ENCODE measurements at places on chromosomes 5 and 9.

GRCh38 chr9:119853126-119853525 lies 483.9 kb upstream of the BRINP1 start:
- no peak for DNase-seq

- no peak for DNase-seq
These were observed 157.6 kb upstream of the TBC1D2 start for GRCh38 chr9:98413084-98413483.

DNA sequence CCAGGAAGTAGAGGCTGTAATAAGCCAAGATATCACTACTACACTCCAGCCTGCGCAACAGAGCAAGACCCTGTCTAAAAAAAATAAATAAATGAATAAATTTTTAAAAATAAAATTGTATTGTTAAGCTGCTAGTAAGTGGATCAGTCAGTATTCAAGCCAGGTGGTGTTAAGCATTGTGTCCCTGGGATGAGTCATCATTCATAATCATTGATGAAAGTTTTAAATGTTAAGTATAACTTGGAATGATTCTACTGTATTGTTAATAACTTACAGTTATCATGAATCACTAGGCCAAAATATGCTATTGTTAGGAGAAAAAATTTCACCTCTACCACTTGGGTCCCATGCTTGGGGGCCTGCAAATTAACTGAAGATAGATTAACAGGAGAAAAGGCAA lies 38.2 kb downstream of the MED10 start:
- DNase-seq: no peak

DNA sequence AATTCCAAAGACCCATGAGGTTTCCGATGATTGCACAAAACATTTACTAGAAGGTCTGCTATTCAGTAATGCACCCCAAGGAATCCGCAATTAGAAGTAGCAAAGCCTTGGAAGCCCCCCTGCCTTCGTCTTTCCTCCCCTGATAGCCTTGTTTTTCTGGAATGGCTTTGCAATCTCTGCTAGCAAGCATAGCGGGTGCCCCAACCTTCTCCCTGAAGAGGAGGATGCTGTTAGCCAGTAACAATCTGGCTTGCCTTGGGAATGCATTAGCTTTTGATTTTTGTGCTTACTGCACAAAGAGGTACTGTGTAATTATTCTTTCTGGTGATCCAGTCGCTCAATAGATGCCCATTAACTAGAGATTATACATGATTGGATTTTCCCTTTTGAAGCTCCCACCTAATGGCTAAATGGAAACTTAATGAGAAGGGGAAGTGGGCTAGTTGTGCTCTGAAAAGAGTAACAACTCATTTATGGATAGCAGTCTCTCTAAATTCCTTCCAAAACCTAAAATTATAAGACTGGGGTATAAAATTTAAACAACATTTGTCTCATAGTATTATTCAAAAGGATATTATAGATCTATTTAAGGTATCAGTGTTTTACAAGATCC lies 91.6 kb downstream of the FBXW11 start:
- DNase-seq: no peak

GRCh38 chr5:31049936-31050704 lies 143.4 kb upstream of the CDH6 start:
- DNase-seq: no peak

- DNase-seq: no peak
These were observed 53.8 kb downstream of the CDC14B start for GRCh38 chr9:96565671-96566497.

DNA sequence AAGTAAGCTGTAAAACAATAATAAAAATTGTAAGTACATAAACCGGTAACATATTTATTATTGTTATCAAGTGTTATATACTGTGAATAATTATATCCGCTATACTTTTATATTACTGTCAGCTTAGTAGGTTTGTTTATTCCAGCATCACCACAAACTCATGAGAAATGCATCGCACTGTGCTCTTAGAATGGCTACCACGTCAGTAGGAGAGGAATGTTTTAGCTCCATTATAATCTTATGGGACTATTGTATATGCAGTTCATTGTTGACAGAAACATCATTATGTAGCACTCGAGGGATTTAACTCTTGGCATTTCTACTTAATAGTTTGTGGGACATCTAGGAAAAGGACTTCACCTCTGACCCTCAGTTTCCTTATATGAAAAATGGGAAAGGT lies 16.4 kb downstream of the SLC12A2 start:
- DNase-seq: no peak

GRCh38 chr5:159017786-159018185 lies 81.9 kb downstream of the EBF1 start:
- DNase-seq: peak; percentile 73

DNA sequence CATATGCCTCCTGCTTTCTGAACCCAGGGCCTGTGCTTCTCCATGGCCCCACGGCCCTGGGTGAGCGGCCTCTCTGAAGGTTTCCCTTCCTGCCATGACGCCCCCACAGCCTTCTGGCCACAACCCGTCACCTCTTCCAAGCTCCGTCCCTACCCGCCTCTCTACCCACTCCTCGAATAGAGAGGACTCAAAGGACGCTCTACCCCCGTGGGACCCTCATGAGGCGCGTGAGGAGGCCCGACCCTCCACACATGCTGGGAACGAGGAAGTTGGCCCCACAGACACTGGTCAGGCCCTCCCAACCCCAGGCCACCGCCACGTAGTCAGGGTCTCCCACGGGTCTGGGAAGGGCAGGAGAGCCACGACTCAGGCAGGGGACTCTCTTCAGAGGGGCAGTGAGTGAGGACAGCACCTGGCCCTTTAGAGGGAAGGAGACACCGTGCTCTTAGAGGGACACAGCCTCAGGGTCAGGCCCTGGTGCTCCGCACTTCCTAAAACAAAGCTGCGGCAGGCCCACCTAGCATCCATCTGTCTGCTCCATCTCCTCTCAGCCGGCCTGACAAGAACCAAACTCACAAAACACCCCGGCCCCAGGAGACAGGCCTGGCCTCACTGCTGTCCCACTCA lies 5.3 kb downstream of the BRD3 start:
- peak; percentile 72 for DNase-seq

GRCh38 chr5:98773214-98773463 lies 324 bp upstream of the RGMB start:
- no peak for DNase-seq

- DNase-seq: no peak
These were observed at the start of gene IRX1 for GRCh38 chr5:3595006-3595961. Gene IRX1, plus strand, starts transcription at chr5:3595832. Its CDS starts 274 bp downstream, at chr5:3596106.

DNA sequence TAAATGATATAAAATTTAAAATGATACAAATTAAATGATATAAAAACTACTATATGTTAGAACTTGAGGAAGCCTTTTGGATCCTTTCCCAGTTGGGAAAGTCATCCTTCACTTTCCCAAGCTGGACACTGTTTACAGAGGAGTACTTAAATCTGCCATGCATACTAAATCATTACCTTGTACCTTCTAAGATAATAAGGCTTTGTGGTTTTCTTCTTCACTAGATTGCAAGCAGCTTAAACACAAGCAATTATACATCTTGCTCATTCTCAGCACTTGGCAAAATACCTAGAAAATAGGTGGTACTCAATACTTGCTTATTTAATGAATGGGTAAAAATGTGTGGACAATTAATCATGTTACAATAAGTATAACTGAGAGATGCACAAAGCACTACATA lies 666.8 kb downstream of the PTPRD start:
- no peak for DNase-seq

DNA sequence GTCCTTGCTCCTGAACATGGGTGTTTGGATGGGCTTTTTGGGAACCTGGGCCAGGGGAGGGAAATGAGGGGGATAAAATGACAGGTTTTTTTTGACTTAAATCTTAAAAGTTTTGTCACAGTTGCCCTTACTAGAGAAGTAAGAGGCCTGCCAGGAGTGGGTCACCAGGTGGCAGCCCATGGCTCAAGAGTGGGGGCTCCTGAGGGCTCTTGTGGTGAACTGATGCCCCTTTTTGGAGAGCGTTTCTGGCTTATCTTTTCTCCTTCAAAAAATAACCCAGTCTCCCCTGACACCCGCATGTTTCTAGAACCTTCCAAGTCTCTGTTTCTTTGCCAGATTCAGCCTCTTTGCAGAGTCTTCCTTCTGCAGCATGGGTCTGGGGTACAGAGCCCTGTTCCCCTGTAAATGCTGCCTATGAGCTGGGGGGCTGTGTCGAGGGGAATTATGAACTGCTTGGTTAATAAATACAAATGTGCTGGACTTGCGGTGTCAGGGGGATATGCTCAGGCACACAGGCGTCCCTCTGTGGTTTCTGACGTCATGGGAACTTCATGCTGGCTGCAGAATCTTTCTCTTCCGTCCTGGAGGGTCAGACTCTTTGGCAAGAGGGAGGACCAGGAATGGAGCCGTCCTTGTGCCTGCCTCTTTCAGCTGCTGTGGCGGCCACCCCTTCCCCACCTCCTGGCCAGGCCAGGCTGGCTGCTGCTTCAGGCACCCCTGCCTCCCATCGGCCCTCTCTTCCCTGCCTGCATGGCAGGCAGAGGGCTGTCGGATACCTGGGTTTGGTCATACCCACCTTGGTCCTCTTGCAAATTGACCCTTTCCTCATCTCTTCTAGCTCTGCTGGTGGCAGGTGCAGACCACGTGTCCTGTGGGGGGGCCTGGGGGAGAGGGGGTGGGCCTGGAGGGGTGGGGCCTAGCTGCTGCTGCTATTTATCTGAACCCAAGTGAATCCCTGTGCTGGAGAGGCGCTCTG lies 30.1 kb downstream of the PTPA start:
- no peak for DNase-seq

DNA sequence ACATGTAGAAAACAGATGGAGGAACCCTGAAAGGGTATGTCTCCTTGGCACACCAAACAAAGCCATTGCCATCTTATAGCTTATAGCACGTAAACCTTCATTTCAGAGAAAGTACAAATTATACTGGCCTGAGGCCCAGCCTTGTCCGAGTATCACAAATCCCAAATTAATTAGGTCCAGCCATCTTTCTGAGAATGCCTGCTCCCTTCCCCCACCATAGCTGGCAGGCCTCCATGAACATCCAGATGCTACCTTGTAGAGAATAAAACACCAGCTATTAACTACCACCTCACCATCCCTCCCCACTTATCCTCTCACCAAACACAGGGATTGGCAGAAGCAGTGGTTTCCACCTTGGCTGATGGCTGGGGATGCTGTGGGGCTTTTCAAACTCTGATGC lies 224.0 kb downstream of the SPOCK1 start:
- no peak for DNase-seq

GRCh38 chr5:95731571-95732554 lies 727 bp downstream of the RHOBTB3 start:
- peak; percentile 86 for DNase-seq

- no peak for DNase-seq
These were observed 222.0 kb downstream of the EBF1 start for GRCh38 chr5:158877706-158878105.

DNA sequence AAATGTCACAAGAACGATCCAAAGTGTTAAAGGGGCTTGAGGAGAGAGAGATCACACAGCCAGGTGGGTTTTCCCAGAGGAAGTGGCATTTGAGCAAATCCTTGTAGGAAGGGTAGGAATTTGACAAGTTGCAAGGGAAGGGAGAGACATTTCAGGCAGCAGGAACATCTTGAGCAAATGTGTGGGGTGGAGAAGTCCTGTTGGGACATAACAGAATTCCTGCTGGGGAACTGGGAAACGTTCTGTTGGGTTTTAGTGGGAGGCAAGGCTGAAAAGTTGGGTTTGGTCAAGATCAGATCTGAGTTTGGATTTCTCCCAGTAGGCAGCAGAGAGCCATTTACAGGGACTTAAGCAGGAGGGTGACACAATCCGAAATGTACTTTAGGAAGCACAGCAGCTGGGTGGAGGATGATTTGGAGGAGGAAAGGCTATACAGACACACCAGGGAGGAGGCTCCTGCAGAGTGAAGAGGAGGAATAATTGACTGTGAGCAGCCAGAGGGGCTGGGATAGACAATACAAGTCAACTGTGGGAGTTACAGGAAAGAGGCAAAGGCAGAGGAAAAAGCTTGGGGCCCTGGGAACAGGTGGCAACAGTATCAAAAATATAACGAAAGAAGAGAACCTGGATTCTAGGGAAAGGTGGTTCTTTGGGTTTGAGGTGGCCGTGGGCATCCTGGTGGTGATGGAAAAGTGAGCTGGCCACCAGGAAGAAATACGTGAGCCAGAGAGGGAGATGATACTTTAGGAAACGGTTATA lies 3.1 kb upstream of the ZSWIM6 start:
- DNase-seq: no peak

- DNase-seq: no peak
These were observed 153.4 kb upstream of the POU5F2 start for GRCh38 chr5:93894601-93895354.

DNA sequence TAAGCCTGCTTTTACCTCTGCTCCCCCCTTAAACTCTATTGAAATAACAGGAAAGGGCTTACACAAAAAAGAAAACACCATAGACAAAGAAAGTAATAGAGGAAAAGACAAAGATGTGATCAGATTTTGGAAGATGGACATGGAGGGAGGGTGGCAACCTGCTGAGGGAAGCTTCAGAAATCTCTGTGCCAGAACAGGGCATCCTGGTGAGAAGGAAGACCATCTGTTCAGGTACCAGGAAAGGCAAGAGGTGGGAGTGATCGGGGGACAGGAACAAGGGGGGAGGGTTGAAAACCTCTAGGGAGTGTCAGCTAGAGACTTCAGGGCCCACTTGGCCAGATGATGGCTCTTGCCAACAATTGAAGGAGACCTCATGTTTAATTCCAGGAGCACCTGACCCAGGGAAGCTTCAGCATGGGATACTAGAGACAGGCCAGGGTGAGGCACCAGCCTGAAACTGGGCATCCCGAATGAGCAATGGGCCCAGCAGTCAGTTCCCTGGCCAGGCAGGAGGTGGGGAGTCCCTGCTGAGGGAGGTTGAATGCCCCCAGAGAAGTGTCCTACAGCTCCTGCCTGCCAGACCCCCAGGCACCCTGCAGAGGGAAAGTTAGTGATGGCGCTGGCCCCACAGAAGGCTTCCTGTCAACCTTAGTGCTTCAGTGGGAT lies 8.2 kb downstream of the SQSTM1 start:
- no peak for DNase-seq

DNA sequence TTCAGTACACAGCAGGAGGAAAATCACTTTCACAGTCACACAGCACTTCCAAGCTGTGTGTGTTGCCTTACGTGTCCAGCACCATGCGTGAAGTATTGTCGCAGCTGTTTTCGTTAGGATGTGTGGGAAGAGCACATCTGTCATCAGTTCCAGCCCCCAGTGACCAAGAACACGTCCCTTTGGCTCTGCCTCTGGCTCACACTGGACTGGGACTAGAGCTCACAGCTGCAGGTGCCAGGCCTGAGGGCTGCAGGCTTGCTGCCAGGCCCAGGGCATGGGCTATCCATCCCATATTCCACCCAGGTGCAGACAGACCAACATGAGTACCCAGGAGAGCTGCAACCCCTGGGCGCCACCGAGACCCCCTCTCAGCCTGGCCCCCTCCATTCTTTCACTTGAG lies 60.5 kb upstream of the ANKRD33B start:
- no peak for DNase-seq

GRCh38 chr9:134335061-134335460 lies 8.8 kb downstream of the RXRA start:
- no peak for DNase-seq

GRCh38 chr5:114305402-114306207 lies 56.3 kb upstream of the KCNN2 start:
- no peak for DNase-seq

DNA sequence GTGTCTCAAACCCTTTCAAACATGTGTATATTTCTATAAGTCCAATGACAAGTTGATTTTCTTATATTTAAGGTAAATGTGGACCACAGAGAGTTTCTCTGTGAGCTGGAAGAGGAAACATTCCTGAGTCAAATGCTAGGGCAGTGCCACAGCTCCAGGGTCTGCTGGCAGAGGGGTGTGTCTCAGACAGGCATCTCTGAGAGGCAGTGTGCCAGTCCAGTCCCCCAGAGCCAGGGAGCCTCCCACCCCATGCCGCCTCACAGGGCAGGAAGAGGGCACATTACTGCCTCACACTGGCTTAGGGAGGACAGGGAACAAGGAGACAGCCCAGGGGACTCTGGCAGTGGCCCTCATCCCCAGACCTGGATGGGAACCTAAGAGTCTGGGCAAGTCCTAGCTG lies 120.2 kb downstream of the TENT4A start:
- DNase-seq: no peak
